Amygdala (tissue), 56 donors: ENCODE measurements at places on chromosomes 4 and X.

DNA sequence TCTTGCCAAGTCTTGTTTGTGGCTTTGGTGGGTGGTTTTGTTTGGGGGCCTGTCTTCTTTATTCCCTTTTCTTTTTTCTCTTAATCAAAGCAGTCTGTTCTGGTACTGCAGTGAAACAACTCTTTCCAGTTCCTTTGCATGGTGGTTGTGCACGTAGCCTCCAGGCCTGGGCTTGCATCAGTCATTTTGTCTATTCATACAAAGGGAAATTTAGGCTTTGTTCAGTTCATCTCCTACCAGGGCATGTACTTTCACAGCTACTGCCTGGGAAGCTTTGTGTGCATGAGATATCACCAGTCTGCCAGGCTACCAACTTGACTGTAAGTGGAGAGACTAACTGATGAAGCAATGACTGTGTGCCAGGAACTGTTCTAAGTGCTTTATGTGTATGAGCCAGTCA, 8.5 kb downstream of the TRIM2 start:
- no peak for DNase-seq

GRCh38 chr4:159764343-159764952, 661.6 kb downstream of the RAPGEF2 start:
- DNase-seq = no peak

DNA sequence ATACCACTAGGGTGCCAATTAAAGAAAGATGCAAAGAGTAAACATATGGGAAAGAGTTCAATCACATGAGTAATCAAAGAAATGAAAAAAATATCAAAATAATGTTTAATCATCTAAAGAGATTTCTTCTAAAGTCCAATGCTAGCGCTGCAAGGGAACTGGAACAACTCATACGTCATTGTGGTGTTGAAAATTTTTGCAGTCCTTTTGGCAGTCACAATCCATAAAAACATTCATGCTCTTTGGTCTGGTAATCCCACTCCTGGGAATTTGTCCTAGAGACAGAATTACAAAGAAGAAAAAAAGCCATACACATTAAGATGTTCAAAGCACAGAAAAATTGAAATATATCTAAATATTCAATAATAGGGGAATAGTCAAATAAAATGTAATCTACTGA, 4.6 kb downstream of the P2RY4 start:
- DNase-seq = no peak

GRCh38 chr4:14669371-14669770, 332.9 kb upstream of the CPEB2 start:
- no peak for DNase-seq
